ENCODE measurements at places on chromosomes 5 and 9. TPM values are rescaled to one million over a fixed set of nuclear protein-coding genes. Genes with fewer than 3 reads are reported as not detected.

ORM2 gene
- total RNA-seq: not detected

QRFP gene
- total RNA-seq: not detected

PCDHB3 gene
- total RNA-seq: 4.9 TPM

CAMK2A gene
- 0.68 TPM for total RNA-seq

SPATA31D4 gene
- not detected for total RNA-seq

ASB6 gene
- total RNA-seq: 9.2 TPM

DNA sequence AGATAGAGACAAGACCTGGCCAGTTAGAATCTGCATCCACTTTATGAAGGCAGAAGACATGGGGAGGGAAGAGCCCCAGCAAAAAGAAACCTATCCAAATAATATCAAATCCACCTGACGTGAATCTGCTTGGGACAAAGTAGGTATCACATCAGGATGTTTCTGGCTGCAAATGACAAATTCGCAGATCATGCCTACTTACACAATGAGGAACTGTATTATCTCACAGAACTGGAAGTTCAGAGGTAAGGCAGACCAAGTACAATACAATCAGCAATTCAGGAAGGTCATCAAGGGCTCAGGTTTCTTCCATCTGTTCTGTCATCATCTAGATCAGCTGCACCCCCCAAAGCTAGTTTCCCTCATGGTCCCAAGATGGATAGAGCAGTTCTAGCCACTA lies 13.2 kb upstream of the NR4A3 start:
- no peaks in the 10 kb centered on the region for H3K27me3 ChIP-seq
- no peak overlapping the region for H3K27ac ChIP-seq
- H3K36me3 ChIP-seq: no peaks in the 10 kb centered on the region
- peaks cover 9% of the 10 kb centered on the region for H3K4me1 ChIP-seq
- no peak for DNase-seq

- no peaks in the 10 kb centered on the region for H3K36me3 ChIP-seq
- peak overlapping the region; percentile 18 for H3K4me3 ChIP-seq
- H3K27ac ChIP-seq: peak overlapping the region; percentile 85
- no peaks in the 10 kb centered on the region for H3K4me1 ChIP-seq
- peak; percentile 83 for DNase-seq
- H3K27me3 ChIP-seq: no peaks in the 10 kb centered on the region
These were observed 103.8 kb upstream of the ERCC6L2 start for GRCh38 chr9:95771556-95772246.

DNA sequence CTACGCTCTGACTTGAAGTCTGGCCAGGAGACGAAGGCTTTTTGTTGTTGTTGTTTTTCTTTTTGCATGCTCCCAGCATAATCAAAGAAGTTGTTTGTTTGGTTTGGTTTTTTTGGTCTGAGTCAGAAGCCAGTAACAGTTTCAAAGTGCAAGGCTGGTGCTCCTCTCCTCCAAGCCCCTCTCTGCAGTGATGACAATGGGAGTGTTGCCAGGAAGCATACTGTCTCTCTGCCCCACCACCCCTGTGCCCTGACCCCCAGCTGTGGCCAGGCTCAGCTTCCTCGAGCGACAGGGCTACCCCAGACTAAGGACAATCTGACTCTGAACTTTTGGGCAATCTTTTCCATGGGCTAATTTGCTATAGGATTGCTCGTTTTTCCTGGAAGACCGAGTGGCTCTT lies 173.8 kb upstream of the PITX1 start:
- DNase-seq: no peak
- peaks cover 30% of the 10 kb centered on the region for H3K4me1 ChIP-seq
- no peak overlapping the region for H3K27ac ChIP-seq
- no peaks in the 10 kb centered on the region for H3K36me3 ChIP-seq
- H3K27me3 ChIP-seq: no peaks in the 10 kb centered on the region

DNA sequence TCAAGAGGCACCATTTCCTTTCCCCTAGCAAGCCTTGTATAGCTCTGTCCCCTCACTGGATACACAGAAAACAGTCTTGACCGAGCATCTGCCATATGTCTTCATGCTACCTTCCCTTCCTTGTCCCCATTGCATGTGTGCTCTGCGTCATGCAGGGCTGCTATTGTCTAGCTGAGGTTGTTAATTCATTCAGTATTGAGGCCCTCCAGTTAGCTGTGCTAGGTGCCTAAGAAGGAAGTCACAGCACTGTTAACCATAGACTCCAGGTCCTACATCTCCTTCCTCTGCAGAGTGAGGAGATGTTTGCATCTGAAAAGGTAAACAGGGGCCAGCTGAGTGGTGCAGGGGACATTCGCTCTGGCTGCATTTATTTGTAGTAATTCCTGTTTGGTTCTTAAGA lies 48.2 kb downstream of the SLC1A3 start:
- DNase-seq: no peak
- peaks cover 11% of the 10 kb centered on the region for H3K4me1 ChIP-seq
- H3K36me3 ChIP-seq: no peaks in the 10 kb centered on the region
- H3K27me3 ChIP-seq: no peaks in the 10 kb centered on the region
- H3K27ac ChIP-seq: no peak overlapping the region

DNA sequence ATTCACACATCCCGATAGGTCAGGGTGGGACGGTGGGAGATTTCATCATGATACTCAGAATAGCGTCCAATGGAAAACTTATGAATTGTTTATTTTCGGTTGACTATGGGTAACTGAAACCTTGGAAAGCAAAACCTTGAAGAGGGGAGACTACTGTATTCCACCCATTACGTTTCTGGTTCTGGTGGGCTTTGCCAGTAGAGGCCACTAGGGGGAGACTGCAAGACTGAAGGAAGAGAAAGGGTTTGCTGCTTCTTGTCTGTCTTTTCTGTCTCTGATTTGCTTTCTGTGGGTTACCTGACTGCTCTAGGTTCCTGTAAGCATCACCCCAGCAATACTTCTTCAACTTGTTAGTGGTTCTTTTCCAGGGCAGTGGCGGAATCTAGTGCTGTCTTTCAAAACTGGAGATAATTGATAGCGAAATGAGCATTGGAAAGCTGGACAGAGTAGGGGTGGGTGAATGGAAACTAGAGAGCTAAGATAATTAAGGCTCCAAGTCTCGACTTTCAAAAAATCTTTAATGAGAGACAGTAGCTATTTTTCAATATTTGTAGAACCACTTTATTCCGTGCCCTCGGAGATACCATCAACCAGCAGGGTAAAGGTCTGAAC lies 27.0 kb downstream of the GRIN3A start:
- H3K36me3 ChIP-seq: no peaks in the 10 kb centered on the region
- no peak overlapping the region for H3K4me3 ChIP-seq
- no peaks in the 10 kb centered on the region for H3K27me3 ChIP-seq

GRCh38 chr5:22596404-22596970 lies 256.7 kb downstream of the CDH12 start:
- no peaks in the 10 kb centered on the region for H3K27me3 ChIP-seq
- no peaks in the 10 kb centered on the region for H3K36me3 ChIP-seq
- H3K4me1 ChIP-seq: no peaks in the 10 kb centered on the region
- DNase-seq: no peak

GRCh38 chr5:83475935-83476814 lies 4.6 kb downstream of the VCAN start:
- no peaks in the 10 kb centered on the region for H3K36me3 ChIP-seq
- peaks cover 32% of the 10 kb centered on the region for H3K4me1 ChIP-seq
- H3K4me3 ChIP-seq: no peak overlapping the region
- no peak overlapping the region for H3K27ac ChIP-seq
- peaks cover 65% of the 10 kb centered on the region for H3K27me3 ChIP-seq

DNA sequence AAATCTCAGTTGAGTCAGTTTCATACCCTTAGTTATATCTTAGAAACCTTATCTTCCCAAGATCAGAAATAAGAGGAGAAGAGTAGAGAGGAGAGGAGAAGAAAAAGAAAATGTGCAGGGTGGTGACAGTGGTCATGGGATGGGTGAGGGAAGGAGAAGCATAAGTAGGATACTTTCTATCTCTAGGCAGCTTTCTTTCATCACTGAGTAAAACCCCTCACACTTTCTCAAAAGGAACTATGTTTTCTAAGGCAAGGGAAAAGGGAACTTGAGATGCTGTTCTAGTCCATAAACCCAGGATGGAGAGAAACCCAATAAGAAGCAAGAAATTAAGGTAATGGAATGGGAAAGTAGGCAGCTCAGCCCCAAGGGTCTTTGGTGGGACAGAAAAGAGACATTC lies 225.3 kb downstream of the MCTP1 start:
- H3K27ac ChIP-seq: no peak overlapping the region
- H3K4me1 ChIP-seq: no peaks in the 10 kb centered on the region
- no peak for DNase-seq
- H3K27me3 ChIP-seq: no peaks in the 10 kb centered on the region
- no peak overlapping the region for H3K4me3 ChIP-seq

- no peaks in the 10 kb centered on the region for H3K4me1 ChIP-seq
- no peak overlapping the region for H3K27ac ChIP-seq
- DNase-seq: no peak
- no peaks in the 10 kb centered on the region for H3K27me3 ChIP-seq
- H3K36me3 ChIP-seq: no peaks in the 10 kb centered on the region
- H3K4me3 ChIP-seq: no peak overlapping the region
These were observed 57.8 kb downstream of the NDUFAF2 start for GRCh38 chr5:61002611-61003355.

GRCh38 chr9:111078391-111079038 lies 40.2 kb upstream of the LPAR1 start:
- H3K4me1 ChIP-seq: no peaks in the 10 kb centered on the region
- H3K27me3 ChIP-seq: no peaks in the 10 kb centered on the region
- DNase-seq: no peak
- no peaks in the 10 kb centered on the region for H3K36me3 ChIP-seq
- no peak overlapping the region for H3K27ac ChIP-seq
- H3K4me3 ChIP-seq: no peak overlapping the region

- H3K27me3 ChIP-seq: peaks cover 2% of the 10 kb centered on the region
- DNase-seq: no peak
- no peaks in the 10 kb centered on the region for H3K36me3 ChIP-seq
- no peak overlapping the region for H3K4me3 ChIP-seq
- peak overlapping the region; percentile 21 for H3K27ac ChIP-seq
These were observed 28.8 kb downstream of the FAM163B start for GRCh38 chr9:133580419-133580738.

GRCh38 chr5:145855763-145856267 lies 17.0 kb downstream of the GRXCR2 start:
- H3K4me1 ChIP-seq: peaks cover 16% of the 10 kb centered on the region
- no peak for DNase-seq
- H3K27me3 ChIP-seq: no peaks in the 10 kb centered on the region
- peak overlapping the region; percentile 73 for H3K27ac ChIP-seq
- no peaks in the 10 kb centered on the region for H3K36me3 ChIP-seq
- H3K4me3 ChIP-seq: peak overlapping the region; percentile 54

DNA sequence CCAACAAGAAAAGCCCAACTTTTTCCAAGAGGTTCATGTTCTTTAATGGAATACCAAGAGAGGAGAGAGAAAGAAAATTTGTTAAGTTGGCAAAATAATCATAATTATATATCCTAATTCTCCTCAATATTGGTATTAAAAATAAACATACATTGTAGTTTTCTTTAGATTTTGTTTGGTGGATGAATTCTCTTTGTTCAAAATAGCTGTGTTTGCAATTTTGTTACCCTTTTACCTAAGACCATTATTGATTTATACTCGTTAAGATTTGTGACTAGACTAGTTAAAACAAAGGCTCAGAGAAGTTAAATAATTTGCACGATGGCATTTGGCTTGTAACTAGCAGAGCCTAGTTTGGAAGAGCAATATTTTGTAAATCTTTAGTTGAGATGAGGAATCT lies 9.7 kb downstream of the LRRC19 start:
- no peak overlapping the region for H3K4me3 ChIP-seq
- no peak for DNase-seq
- no peaks in the 10 kb centered on the region for H3K27me3 ChIP-seq
- no peak overlapping the region for H3K27ac ChIP-seq

DNA sequence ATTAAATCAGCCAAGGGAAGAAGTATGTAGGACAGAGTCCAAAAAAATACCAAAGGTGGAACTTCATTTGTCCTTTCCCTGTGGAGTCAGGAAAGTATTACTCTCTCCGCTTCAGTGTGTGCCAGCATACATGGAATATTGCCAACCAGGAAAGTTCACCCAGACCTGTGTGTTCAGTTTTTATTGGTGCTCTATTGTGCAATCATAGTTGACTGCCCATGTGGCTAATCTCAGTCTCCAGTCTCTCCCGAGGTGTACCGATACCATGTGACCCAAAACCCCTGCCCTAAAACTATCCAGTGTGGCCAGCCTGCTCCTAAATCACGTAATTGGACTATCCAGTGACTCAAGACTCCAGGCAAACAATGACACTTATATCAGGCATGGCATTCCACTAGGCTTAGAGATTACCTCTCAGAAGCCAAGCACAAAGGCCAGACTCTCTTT lies 38.8 kb downstream of the NFX1 start:
- no peaks in the 10 kb centered on the region for H3K27me3 ChIP-seq
- H3K36me3 ChIP-seq: no peaks in the 10 kb centered on the region
- no peak overlapping the region for H3K4me3 ChIP-seq
- no peaks in the 10 kb centered on the region for H3K4me1 ChIP-seq
- H3K27ac ChIP-seq: peak overlapping the region; percentile 66
- peak; percentile 91 for DNase-seq

GRCh38 chr5:78779771-78780616 lies 131.4 kb upstream of the LHFPL2 start:
- no peaks in the 10 kb centered on the region for H3K4me1 ChIP-seq
- H3K27ac ChIP-seq: peak overlapping the region; percentile 32
- DNase-seq: no peak
- H3K36me3 ChIP-seq: no peaks in the 10 kb centered on the region
- H3K27me3 ChIP-seq: no peaks in the 10 kb centered on the region

- DNase-seq: peak; percentile 75
- H3K27me3 ChIP-seq: no peaks in the 10 kb centered on the region
- no peaks in the 10 kb centered on the region for H3K36me3 ChIP-seq
- H3K4me1 ChIP-seq: peaks cover 24% of the 10 kb centered on the region
- peak overlapping the region; percentile 83 for H3K27ac ChIP-seq
These were observed 41.1 kb downstream of the FGF1 start for GRCh38 chr5:142644640-142645361.

GRCh38 chr5:74052441-74053221 lies 426.6 kb downstream of the ARHGEF28 start:
- no peak overlapping the region for H3K4me3 ChIP-seq
- H3K36me3 ChIP-seq: no peaks in the 10 kb centered on the region
- H3K27ac ChIP-seq: no peak overlapping the region
- DNase-seq: no peak
- no peaks in the 10 kb centered on the region for H3K27me3 ChIP-seq

DNA sequence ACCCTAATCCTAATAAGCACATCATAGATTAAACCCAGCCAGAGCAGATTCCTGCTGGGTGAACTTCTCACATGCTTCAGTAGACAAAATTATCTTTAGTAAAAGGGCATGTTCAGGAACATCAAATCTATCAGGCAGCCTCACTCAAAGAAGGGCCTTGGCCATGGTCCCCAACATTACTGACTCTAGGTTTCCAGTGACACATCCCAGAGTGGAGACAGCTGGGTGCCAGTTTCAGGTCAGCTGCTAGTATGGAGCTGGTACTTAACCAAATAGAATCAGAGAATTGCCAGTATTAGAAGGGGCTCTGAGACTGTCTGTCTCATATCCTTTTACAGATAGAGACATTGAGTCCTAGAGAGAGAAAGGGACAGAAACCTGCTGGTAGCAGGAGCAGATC lies 44.1 kb upstream of the GALNT10 start:
- H3K27me3 ChIP-seq: no peaks in the 10 kb centered on the region
- no peaks in the 10 kb centered on the region for H3K4me1 ChIP-seq
- H3K36me3 ChIP-seq: no peaks in the 10 kb centered on the region
